Naive thymus-derived CD4-positive, alpha-beta T cell (primary cell): ENCODE measurements at places on chromosomes 7 and 10.

- no peak for DNase-seq
Observed at GRCh38 chr10:17527514-17528146, 73.2 kb upstream of the ST8SIA6 start.

DNA sequence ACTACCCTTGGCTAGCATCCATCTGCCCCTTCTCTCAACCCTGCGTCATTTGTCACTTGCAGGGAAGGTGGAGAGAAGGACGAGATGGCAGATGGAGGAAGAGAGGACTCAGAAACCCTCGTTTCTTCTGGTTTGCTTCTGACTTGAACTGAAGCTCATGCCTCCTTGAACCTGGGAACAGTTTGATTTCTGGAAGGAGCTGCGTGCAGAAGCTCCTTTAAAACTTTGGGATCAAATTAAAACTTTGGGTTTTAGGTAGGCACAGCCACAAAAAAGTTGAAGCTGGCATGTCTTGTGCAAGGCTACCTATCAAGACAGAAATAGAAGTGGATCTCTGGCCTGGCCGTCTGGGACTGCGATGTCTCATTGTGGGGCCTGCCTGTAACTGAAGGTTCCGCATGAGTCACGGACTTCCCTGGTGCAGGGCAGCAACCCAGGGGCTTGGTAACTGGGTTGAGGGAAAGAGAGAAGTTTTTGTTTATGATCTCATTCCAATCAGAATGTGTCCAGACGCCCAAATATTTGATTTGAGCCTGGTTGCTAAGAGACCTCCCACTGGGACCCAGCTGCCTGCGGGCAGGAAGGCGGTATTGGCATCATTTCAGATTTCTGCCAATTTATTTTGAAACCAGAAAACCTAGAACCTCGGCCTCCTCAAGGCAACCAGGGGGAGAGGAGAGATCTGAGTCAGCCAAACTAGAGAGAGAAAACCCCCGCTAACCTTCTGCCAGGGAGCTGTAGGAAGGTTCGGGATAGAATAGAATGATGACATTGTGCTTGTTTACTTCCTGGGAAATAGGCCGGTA lies 15.8 kb upstream of the CAMK1D start:
- no peak for DNase-seq

DNA sequence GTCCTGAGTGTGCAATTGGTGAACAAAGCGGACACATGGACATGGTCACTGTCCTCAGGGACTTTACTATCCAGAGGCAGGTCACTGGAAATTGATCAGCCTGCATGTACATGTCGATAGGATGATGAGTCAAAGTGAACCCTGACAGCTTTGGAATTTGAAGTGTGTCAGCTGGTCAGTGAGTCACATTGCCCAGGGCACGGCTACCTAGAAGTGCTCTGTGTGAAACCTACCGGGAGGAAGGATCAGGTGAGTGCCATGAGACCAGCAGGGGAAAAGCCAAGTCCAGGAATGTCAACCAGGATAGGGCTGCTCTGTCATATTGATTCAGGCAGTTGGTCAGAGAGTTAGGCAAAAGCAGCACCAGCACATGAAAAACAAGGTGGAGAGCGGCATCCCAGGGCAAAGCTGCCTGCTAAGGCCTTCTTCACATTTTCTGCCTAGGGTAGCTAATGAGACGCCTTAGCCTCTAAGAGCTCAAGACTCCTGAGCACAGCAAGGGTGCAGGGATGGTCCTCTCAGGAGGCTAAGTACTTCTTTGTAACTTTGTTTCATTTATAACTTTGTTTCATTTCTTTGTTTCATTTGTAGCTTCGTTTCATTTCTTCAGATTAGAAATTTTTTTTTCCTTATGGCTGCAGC lies 19.4 kb upstream of the PDCD4 start:
- DNase-seq = no peak

GRCh38 chr7:101999393-101999792 lies 182.0 kb downstream of the CUX1 start:
- no peak for DNase-seq

- no peak for DNase-seq
Observed at GRCh38 chr7:100682228-100682741, 8.7 kb downstream of the GNB2 start.

GRCh38 chr10:49120911-49121310 lies 5.6 kb upstream of the VSTM4 start:
- DNase-seq = no peak

DNA sequence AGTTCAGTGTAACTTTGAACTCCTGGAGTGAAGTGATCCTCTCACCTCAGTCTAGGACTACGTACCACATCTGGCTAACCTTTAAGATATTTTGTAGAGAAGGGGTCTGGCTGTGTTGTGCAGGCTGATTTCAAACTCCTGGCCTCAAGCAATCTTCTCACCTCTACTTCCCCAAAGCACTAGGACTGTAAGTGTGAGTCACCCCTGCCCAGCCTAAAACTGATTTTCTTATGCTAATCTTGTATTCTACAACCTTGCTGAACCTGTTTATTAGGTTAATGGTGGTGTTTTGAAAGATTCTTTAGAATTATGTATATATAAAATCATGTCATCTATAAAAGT lies 58.0 kb downstream of the LCOR start:
- no peak for DNase-seq

GRCh38 chr7:51114501-51114900 lies 202.1 kb downstream of the COBL start:
- no peak for DNase-seq

- DNase-seq = no peak
Observed at GRCh38 chr7:141477865-141478264, 73.3 kb upstream of the AGK start.

DNA sequence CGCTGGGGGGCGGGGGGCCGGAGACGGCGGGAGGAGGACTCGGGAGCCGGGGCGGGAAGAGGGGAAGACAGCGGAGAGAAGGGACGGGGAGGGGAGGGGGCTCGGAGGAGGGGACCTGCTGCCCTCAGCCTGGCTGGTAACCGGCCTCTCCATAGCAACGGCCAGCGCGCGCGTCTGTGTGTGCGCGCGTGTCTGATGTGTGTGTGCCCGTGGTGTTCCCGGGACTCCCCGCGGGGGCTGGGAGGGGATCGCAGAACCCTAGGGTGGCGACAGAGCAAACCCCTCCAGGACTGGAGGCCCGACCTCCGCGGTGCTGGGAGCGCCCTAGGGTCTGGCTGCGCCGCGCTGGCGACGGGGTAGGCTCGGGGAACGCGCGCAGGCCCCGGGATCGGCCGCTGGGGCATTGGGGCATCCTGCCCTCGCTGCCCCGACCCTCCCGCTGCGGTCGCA lies 356.3 kb downstream of the DNAJB6 start:
- DNase-seq = no peak

GRCh38 chr7:137687556-137688265 lies 159.1 kb downstream of the DGKI start:
- no peak for DNase-seq

- DNase-seq = no peak
Observed at GRCh38 chr10:79401015-79401921, 44.2 kb downstream of the ZCCHC24 start.

DNA sequence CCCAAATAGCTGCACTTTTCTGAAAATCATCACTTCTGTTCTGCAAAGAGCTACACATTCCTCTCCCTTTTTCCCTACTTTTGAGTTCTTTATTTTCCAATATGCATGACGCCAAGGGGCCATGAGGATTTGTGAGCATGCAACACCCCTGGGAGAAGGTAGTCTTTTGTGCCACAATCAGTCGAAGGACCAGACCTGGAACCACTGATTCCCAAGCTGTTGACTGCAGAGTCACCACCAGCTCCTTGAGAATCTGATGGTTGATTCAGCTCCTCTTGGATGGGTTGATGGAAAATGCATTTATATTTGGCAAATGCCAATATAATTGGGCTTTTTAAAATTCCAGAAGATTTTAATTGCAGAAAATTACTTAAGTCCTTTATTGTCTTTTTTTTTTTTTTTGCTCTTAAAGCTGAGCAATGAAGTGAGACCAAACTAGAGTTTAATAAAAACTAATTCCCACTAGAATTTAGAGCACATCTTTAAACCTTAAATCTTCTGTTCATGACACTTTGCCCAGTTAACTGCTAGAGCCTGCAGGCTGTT lies 554.1 kb downstream of the TNS3 start:
- no peak for DNase-seq

DNA sequence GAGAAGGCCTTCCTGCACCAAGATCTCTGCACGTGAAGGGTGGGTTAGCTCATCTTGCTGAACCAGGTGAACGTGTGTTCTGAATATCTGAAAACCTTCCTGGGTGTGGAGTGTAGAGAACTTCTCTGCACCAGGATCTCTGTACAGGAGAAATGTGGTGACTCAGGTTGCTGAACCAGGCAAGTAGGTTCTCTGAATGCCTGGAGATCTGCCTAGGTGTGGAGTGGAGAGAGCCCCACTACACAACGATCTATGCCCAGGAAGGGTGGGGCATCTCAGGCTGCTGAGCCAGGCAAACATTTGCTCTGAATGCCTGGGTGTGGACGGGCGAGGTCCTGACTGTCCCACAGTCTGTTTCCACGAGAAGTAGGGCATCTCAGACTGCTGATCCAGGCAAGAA lies 1002.3 kb upstream of the KCND2 start:
- no peak for DNase-seq

DNA sequence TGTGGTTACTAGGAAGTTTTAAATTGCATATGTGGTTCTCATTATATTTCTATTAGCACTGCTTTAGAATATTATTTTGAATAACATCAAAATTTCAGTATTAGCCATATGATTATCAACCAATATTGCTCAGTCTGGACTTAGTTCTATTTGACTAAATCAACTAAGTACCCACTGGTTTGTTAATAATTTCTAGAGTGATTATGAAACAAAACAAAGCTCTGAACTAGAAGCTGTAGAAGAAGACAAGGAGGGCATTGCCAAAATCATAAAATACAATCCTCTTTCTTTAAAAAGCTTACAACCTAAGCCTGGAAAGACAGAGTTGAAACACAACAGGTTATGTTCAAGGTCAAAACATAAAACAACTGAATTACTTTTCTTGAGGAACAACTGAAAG lies 204.7 kb downstream of the KMT2C start:
- DNase-seq = no peak

- no peak for DNase-seq
Observed at GRCh38 chr7:151454305-151454704, 14.4 kb upstream of the CRYGN start.

- no peak for DNase-seq
Observed at GRCh38 chr7:50836646-50837045, 54.0 kb upstream of the GRB10 start.

DNA sequence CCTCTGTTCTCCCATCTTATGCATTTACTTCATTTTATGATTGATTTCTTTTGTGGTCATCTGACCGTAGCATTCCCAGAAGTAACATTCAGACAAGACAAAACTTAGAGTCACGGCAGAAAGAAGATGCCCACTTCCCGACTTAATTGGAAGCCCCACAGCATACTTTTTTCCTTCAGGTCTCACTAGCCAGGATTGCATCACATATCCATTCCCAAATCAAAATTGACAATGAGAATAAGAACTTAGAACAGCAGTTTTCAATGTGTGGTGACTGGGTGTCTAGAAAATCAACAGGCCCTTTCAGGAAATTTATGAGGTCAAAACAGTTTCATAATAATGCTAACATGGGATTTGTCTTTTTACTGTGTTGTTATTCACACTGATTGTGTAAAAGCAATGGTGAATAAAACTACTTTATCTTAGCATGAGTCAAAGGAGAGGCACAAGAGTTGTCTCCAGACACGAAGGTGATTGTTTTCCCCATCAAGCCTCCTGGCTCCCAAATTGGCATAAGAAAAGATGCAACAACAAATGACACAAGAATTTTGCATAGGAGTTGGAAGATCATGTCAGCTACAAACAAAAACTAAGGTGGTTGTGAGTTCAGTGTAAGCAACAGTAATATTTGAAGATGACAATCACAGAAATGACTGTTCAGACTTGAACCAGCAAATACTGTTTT lies 493.9 kb downstream of the HTR7 start:
- no peak for DNase-seq

- no peak for DNase-seq
Observed at GRCh38 chr10:85067955-85068354, 739.6 kb downstream of the CCSER2 start.

- no peak for DNase-seq
Observed at GRCh38 chr7:99124751-99125504, 19.0 kb downstream of the SMURF1 start.

DNA sequence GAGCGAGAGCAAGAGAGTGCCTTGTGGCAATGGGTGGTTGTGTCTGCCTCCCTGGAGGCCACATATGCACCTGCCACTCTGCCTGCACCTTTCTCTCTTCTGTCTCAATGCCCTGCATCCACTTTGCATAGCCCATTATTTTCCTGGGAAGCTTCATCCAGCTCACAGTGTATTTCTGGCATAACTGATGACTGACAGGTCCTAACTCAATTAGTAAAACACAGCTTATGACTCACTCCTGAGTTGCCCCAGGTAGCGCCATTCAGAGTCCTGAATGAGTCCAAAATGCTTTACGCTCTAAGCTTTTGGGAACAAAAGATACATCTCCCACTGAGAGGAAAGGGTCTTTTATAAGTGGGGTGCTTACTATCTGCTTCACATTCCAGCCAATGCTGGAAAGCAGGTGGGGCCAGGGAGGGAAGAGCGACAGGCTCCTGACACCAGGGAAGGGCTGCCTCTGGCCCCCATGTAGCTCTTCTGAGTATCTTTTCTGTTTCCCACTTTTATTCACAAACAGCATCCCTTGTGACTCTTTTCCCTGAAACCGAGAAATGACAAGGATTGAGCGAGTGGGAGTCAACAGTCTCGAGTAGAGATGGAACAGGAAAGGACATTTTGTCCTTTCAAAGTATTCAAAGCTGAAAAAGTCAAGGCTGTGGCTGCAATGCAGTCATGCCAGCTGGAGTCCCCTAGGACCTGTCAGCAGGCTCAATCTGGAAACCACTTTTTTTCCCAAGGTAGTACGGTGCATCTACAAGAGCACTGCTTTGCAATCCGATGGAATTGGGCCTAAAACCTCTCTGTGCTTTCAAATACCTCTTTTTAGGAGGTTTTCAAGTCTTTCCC lies 479.3 kb upstream of the PODXL start:
- no peak for DNase-seq

DNA sequence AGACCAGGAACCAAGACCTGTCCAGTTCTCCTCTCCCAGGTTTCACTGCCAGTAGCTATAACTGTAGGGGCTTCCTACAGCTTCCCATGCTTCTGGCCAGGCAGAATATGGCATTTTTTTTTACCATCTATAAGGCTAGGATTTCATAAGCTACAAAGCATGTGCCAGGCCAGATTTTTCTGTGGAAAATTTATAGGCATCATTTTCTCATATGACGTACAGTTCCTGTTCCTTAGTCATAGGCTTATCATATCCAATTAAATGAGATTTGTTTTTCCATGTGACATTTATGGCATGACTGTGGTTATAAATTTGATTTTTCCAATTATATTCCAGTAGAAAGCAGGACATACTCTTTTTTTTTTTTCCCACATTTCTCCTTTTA lies 208.6 kb upstream of the NPY start:
- no peak for DNase-seq

DNA sequence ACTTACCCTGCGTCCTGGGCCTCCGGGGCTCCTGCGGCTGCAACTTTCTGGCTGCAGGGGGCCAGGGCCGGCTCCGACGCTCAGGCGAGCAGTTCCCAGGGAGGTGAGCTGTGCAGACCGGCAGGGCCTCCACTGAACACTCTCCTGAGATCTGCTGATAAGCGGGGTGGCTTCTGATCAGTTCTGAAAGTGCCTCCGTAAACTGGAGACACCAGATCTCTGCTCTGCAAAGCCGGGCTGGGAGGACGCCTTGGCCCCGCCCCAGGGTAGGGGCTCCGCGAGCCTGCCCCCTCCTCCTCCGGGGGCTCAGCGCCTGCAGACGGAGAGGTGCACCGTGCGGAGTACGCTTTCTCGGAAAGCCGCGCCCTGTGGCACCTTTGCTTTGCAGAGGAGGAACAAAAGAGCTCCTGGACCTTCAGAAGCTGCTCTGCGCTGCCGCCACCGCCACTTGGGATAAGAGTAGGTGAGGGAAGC lies 141.3 kb upstream of the VKORC1L1 start:
- no peak for DNase-seq

GRCh38 chr10:48476279-48476982 lies 128.4 kb downstream of the ARHGAP22 start:
- DNase-seq = no peak
